Stimulated activated effector memory CD8-positive, alpha-beta T cell treated with anti-CD3 and anti-CD28 coated beads, Interleukin-12 subunit alpha, Interleukin-12 subunit beta, amount 100 ng/mL, for 72 hours (primary cell): ENCODE measurements at places on chromosomes 2 and 18.

DNA sequence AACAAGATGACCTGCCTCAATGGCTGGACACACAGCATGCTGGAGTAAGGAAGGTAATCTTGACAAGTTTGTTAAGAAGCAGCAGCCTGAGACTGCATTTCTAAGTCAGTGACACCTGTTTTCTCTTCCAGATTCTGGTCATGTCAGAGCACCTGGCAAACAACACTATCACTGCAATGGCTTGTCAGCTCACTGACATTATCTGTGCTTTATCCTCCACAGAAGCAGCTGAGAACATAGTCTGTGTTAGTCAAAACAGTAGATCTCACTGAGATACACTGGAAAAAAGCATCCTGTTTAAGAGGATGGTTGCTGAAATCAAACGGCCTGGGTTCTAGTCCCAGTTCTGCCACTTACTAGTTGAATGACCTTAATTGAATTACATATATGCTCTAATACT is 355.2 kb downstream of the RIT2 start:
- no peak for DNase-seq

GRCh38 chr2:136242687-136243277 is 124.8 kb upstream of the CXCR4 start:
- DNase-seq = peak; percentile 33

DNA sequence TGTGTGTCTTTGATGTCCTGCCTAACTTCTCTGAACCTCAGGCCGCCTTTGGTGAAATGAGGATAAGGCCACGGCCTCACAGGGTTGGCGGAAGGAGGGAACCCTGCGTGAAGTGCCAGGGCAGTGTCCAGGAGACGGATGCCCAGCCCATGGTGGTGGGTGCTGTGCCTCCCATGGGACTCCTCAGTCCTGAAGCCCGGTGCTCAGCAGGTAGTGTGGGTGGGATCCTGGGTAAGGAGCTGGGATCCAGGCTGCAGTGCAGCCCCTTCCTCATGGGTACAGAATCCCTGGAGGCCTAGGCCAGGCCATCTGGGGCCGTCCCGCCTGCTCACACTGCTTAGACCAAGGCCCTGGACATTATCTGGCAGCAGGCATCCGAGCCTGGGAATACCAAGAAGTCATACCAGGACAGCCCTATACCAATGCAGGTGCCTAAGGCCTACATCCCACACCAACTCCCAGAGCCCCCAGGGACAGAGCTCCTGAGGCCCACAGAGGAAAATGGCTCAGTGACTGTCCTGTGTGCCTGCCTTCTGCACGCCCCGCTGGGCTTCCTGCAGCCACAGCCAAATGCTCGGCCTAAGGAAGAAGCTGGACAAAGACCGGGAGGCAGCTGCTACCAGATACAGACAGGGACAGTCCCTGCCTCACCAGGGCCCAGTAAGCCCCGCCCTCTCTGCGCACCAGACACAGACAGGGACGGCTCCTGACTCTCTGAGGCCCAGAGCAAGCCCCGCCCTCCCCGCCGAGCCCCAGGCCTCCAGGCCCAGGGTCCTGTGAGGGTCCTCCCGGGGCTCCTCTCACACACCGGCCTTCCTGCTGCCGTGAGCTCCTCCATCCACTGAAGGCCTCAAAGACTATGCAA is 78.0 kb downstream of the NDUFA10 start:
- no peak for DNase-seq

DNA sequence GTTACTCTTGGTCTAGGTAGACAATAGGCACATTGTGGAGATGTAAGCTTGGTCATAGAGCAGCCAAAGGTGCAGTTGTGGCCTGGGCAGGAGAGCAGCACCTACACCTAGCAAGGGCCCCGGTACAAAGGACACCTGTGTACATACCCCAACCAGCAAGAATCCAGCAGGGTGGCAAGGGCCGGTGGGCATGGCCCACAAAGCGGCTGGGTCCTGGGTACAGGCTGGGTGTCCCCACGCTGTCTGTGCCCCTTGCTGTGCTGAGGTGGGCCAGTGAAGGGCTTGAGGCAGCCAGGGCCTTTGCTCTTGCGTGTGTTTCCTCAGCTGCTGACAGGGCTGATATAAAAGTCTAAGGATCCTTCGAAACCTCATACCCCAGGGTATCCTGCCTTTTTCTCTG is 501.8 kb downstream of the EIPR1 start:
- DNase-seq = no peak

DNA sequence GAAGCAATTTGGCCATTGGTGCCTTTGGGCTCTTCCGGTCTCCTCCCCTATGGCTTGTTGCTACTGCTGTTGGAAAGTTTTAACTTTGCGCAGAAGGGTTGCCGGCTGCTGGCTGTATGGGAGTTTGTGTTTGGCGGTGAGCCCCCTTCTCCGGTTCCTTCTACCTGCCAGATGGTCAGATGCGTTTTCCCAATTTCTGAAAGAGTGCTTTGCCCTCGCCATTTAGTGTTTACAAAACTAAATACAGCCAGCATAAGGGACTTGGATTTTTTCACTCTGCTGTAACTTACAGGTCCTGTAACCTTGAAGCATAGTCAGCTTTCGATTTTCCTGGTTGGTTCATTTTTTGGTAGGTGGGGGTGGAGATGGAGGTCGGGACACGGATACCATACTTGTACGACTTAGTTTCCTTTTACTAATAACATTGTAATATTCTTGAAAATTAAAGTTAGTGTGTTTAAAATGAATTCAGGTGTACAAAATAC is 604 bp downstream of the COQ10B start:
- no peak for DNase-seq

- no peak for DNase-seq
Observed at GRCh38 chr18:13660510-13660909, 65.8 kb downstream of the FAM210A start.

GRCh38 chr2:44940732-44941464 is 604 bp upstream of the SIX3 start:
- no peak for DNase-seq

DNA sequence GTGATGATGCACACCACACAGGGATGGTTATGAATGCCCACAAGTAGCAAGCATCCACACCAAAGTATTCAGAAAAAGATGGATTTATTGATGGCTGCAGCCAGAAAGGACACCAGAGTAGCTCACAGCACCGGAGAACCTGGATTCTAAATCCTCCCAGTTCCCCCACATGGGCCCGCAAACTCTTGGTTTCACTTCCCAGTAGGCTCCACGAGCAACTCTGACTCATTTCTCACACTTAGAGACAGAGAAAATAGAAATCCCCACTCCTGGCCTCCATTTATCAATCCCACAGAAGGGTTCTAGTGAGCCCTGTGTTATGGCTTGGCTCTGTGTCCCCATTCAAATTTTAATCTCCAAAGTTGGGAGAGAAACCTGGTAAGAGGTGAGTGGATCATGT is 426.7 kb upstream of the MYT1L start:
- no peak for DNase-seq

DNA sequence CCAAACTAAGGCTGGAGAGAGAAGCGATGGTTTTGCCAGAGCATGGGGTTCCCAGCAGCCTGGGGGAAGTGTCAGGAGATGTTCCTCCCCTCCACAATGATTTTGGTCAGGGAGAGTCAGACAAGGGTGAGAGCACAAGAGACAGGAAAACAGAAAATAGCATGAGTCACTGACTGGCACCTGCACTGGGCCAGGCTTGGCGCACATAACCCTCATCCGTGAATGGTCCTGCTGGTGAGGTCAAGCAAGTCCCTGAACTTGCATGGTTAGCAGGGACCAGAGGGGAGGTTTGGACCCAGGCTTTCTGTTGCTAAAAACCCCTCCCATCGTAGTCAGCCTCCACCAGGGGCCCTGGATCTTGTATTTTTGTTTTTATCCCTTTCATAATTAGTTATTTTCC is 174.5 kb upstream of the MYT1L start:
- DNase-seq = no peak

GRCh38 chr18:67514901-67515540 is 1.5 kb downstream of the DSEL start:
- no peak for DNase-seq

- DNase-seq = no peak
Observed at GRCh38 chr2:54595999-54596902, 127.2 kb upstream of the EML6 start.
